ENCODE measurements at places on chromosomes 6 and 20. TPM values are rescaled to one million over a fixed set of nuclear protein-coding genes. Genes with fewer than 3 reads are reported as not detected.

DNA sequence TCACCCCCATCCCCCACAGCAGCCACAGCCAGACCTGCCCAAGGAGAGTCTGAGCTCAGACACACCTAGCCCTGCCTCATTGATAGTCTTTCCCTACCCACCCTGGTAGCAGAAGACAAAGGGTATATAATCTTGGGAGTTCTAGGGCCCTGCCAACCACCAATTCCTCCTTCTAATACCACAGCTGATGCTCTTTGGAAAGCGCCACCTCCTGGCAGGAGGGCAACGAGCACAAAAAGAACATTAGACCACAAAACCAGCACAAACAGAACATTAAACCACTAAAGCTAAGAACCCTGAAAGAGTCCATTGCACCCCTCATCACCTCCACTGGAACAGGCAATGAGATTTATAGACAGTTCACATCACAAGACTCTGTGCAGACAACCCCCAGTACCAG lies 195.8 kb upstream of the FUT9 start:
- DNase-seq, result no peak

DNA sequence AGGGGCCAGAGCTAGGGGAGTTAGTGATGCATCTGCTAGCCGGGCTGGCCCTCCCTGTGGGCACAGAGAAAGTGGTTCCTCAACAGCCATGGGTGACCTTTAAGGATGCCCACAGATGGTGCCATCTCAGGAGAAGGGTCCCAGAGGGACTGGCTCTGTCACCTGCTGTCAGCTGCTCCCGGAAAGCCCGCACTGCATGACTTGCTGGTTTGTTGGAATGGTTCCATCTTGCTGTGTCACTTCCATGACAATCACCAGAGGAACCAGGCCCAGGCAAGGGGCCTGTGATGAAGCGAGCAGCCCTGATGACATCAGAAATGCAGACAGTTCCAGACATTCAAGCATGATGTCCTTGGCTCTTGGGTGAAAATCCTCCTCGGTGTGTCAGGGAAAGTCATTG lies 125.2 kb downstream of the PHACTR3 start:
- no peak for DNase-seq

- no peak for DNase-seq
Observed at GRCh38 chr6:122392564-122393350, 6.7 kb upstream of the HSF2 start.

Gene REM1
- 4.1 TPM for total RNA-seq

Gene TMEM63B
- 12.4 TPM for total RNA-seq

Gene GNMT
- 0.42 TPM for total RNA-seq

Data from urinary bladder (tissue), 4 donors.